NCI-H1105 (cell line): ENCODE measurements at places on chromosomes 7 and 10.

DNA sequence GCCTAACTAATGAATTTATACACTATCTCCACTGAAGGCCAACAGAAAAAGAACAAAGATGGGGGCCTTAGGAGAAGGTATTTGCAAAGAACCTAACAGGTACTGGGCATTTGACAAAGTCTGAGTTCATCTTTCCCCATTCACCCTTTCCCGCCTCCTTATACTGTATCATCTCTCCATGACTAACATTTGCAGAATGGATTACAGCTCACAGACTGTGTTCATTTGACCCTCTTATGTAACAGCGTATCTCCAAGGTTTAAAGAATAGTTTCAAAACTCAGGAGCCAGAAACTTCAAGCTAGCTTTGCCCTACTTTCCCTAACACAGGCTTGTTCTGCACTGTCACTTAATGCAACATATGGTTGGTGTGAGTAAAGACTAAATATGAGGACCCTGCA is 238.7 kb upstream of the CELF2 start:
- no peak for DNase-seq

DNA sequence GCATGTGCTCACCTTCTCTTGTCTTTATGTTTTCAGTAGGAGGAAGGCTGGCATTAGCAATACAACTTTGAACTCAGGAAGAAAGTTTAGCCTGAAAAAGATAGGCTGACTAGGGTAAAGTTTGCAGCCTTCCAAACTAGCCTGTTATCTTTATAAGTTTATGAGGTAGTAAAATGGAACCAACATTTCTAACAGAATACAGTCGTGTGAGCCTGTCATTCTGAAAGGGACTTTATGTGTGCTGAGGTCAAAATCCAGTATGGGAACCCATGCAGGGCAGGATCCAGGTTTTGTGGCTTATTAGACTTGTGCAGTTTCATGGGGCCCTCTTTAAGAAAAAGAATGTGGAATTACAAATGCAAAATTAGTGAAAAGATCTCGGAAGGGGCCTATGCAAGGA is 201.0 kb upstream of the PRPS1L1 start:
- DNase-seq: no peak

GRCh38 chr7:117076426-117076943 is 123.2 kb downstream of the ST7 start:
- no peak for DNase-seq

- no peak for DNase-seq
These were observed 50.1 kb downstream of the GNAI1 start for GRCh38 chr7:80184693-80185092.

DNA sequence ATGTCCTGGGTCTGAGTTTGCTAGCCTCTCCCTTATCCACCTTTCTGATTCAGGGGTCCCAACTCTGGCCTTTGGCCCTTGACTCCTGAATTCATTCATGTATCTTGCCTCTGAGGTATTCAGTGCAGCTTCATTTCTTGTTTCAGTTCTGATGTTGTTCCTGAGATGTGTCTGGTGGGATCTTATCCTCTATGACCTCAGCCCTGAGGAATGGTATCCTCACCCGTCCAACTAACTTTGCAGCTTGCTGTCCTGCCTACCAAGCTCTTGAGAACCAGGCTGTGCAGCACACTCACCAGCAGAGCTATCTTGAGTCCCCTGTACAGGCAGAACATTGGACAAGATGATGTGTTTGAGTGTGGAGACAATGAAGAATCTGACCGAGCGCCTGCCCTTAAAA is 13.8 kb downstream of the SUFU start:
- DNase-seq: no peak

DNA sequence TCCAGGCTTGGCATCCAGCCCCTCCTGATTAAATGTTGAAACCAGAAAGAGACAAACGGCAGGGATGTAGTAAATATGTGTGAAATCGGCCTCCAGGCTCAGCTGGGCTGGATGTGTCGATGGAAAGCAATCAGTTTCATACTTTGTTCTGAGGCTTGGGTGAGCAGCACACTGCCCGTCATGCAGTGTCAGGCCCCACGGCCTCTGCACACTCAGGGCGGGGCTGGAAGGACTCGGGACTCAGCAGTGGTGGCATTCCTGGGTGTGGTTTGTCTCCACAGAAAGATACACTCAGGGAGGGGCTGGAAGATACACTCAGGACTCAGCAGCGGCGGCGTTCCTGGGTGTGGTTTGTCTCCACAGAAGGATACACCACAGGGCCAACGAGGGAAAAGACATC is 22.0 kb downstream of the ADGRA1 start:
- DNase-seq: no peak

DNA sequence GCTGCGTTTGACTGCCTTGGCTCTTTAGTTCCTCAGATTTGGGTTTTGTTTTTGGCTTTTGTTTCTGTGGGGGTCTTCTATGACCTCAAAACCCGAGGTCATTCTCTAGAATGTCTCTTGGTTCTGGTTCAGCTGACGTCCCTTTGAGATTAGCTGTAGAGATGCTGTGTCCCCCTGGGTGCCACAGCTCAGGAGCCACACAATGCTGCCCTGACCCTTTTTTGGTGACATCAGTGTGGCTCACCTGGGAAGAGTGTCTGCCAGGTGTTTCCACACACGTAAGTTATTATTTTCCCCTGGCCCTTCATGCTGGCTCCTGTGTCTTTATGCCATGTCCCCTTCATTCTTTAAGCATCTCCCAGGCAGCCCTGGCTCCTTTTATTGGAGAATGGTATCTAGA is 89.8 kb upstream of the DDC start:
- no peak for DNase-seq

DNA sequence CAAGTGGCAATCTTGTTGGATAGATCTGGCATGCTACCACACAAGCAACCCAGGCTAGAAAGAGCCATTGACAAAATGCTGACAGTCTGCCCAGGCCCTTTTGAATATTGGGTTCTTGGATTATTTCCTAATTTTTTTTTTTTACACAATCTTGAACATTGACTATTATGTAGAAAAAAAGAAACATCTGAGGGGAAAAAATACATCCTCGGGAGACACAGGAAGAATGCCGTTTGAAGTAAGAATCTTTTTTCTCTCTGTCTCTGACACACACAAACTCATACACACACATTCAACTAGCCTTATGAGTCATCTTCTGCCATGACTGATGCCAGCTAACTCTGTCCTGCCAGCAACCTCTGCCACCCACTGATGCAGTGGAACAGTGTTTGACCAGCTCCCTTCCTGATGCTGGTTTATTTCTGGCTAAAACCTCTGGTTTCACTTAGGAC is 47.2 kb downstream of the SORBS1 start:
- no peak for DNase-seq

DNA sequence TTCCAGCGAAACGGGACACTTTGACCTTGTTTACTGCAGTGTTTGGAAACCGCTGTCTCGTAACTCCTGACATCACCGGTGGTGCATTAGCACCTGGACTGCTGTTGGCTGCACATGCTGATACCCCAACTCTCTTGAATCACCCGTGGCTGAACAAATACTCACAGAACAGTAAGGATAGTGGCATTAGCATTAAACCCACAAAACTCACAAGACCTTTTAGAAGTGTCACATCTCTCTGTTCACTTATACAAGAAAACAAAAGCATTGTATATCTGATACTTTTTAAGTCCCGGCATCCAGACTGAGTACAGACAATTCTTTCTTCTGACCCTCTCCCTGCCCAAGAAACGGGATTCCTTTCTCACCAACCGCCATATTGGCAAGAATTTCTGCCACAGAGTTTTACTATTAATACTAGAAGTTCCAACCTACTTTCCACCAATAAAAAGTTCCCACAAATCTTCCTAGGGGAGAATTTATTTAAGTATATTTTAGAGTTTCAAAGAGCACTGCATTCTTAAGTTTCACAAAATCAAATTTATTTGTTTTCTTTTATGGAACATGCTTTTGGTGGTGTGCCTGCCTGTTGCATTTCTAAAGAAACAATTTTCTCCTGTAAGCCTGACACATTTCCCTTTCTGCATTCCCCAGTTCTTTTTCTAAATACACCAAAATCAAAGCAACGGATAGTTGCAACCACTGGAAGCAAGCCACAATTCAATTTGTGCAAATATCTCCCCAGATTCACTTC is 208.4 kb upstream of the KLF14 start:
- no peak for DNase-seq

DNA sequence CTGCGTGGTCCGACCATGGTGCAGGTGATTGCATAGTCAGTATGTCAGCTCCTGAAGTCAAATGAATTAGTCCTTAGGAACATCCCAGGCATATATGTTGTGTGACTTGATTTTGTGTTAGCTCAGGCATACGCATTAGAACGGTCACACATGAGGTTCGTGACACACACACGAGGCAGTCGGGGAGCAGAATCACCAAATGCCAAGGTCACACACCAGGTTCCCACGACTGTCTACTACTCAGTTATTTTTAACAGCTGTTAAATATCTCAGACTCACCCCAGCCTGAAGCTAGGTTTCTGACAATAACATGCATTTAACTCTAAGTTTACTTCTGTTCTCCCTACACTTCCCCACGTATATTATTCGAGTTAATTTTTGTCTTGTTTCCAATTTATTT is 54.8 kb downstream of the DYNC2I1 start:
- no peak for DNase-seq

GRCh38 chr10:34206935-34207268 is 608.2 kb downstream of the PARD3 start:
- no peak for DNase-seq

DNA sequence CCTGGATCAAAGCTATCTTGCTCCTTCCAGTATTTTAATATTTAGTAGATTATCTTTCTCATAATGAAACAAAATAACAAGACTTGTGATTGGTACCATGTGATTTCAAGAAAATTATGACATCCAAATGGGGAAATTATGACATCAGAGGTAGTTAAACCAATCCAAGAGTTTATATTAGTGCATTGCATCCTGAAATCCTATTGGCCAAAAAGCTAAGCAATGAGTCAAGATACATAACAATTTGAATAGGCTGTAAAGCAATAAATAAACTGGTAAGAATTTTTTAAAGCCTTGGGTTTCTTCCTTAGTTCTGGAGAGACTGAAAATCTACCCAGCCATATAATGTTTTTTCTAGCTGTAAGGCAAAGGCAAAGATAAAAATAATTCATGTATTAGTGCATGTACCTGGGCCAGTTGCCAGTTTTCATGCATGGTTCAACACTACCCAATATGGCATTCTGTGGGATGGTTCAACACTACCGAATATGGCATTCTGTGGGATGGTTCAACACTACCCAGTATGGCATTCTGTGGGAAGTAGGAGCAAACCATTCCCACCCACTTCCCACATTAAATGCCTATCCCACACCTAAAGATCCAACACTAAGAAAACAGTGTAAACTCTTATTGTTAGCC is at the start of gene RNF148:
TSS of gene RNF148 (minus strand) at position 51 of the 639 bp plus-strand sequence. CDS start 172 bp downstream, outside the sequence.
- no peak for DNase-seq

- no peak for DNase-seq
These were observed 166.9 kb downstream of the GLI3 start for GRCh38 chr7:42070068-42070467.

DNA sequence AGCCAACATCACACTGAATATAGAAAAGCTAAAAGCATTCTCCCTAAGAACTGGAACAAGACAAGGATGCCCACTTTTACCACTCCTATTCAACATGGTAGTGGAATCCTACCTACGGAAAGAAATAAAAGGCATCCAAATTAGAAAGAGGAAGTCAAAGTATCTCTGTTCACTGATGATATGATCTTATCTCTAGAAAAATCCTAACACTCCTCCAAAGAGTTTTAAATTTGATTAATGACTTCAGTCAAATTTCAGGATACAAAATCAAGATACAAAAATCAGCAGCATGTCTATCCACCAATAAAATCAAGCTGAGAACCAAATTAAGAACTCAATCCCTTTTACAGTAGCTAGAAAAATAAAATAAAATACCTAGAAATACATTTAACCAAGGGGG is 35.3 kb upstream of the TNKS2 start:
- DNase-seq: no peak

- no peak for DNase-seq
These were observed 11.7 kb downstream of the ORAI2 start for GRCh38 chr7:102444961-102445673.

- no peak for DNase-seq
These were observed 439 bp upstream of the KNDC1 start for GRCh38 chr10:133159611-133159949.

GRCh38 chr7:157235357-157236333 is 96.9 kb downstream of the UBE3C start:
- no peak for DNase-seq

GRCh38 chr7:95863623-95864022 is 91.3 kb downstream of the DYNC1I1 start:
- DNase-seq: no peak

DNA sequence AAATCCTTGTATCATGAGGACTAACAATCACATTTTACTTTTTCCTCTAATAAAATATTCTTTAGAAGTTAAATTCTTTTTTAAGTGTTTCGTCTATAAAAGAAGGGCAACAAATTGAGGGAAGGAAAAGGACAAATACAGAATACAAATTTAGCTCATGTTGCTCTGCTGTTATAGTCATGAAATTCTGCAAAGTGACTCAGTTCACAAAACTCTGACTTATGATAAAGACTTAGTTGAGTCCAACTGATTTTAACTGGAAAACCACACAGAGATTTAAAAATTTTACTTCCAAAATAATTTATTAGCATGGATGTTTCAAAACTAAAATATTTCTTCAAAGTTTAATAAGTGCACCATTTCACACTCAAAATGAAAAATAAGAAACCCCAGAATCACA is 75.0 kb upstream of the GPR22 start:
- DNase-seq: no peak

GRCh38 chr7:31104361-31105255 is 52.5 kb downstream of the ADCYAP1R1 start:
- DNase-seq: no peak

DNA sequence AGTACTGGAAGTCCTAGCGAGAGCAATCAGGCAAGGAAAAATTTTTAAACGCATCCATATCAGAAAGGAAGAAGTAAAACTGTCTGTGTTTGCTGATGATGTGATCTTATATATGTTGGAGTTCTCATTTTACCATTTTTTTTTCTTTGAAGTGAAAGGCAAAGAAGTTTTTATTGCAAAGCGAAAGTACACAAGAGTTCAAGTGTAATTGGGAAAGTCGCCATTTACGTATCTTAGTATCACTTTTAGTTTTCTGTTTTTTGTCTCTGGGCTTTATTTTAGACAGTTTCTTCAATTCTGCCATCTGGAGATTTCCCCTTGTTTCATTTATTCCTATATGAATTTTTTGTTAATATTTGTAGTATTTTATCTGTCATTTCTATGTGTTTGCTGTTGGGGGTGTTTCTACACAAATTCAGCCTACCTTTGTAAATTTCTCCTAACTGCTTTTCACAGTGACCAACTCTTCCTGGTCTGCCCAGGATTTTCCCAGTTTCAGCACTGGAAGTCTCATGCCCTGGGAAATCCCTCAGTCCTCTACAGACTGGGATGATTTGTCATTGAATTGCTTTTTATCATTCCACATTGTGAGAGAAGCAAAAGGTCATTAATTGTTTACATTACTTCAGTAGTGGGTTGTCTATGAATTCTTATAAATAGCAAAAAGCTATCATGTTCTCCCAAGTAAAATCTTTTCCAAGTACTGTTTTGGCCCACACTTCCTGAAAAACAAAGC is 23.2 kb downstream of the BET1 start:
- DNase-seq: no peak

- DNase-seq: no peak
These were observed 39.4 kb upstream of the ARHGAP21 start for GRCh38 chr10:24762966-24763623.
